ENCODE measurements at places on chromosomes 6 and 20.

- DNase-seq = no peak
These were observed 208.7 kb downstream of the PRL start for GRCh38 chr6:22087960-22088706.

DNA sequence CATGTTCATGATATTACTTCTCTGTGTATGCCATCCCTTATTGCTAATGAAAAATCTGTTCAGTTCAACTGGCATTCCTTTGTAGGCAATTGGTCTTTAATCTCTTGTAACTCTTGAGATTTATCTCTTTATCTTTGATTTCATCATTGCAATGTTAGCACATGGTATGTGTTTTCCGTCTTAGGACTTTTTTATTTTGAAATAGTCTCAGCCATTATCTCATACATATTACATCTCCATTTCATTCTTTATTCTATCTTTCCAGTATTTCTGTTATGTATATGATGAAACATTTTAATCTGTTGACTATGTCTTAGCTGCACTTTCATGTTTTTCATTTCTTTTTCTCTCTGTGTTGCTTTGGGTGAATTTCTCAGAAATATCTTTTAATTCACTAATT, 58.1 kb downstream of the VSTM2L start:
- DNase-seq = no peak

DNA sequence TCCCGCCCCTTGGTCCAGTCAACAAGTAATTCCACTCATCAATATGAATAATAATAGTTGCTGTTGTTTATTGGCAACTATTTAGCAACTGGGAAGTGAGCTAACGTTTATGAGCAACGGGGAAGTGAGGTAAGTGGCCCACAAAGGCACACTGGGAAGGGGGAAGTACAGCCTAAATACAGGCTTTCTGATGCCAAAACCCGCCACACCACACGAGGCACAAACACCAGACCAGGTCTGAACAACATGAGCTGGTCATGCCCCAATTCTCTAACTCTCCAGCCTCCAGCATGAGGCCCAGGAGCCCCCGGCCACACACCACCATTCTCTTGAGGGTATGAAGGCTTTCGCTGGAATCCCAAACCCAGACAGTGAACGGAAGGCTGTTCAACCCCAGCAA, 50.8 kb downstream of the PREX1 start:
- DNase-seq = no peak

GRCh38 chr6:85435851-85436250, 14.0 kb upstream of the NT5E start:
- DNase-seq = no peak

DNA sequence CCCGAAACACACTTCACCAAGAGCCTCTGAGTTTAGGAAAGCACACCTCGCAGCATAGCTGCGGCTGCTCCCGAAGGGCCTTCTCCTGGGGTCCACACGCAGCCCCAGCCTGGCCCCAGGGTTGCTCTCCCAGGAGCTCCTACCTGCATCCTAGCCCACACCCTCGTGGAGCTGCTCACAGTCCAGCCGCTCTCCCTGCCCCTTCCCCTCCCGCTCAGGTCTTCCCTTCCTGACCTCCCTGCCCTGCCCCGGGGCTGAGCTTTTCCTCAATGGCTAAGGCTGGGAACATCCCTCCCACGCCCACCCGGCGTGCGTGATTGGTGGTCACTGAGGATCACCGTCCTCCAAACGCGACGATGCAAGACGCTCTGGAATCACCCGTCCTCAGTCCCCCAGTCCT, 205.8 kb downstream of the FNDC1 start:
- no peak for DNase-seq

DNA sequence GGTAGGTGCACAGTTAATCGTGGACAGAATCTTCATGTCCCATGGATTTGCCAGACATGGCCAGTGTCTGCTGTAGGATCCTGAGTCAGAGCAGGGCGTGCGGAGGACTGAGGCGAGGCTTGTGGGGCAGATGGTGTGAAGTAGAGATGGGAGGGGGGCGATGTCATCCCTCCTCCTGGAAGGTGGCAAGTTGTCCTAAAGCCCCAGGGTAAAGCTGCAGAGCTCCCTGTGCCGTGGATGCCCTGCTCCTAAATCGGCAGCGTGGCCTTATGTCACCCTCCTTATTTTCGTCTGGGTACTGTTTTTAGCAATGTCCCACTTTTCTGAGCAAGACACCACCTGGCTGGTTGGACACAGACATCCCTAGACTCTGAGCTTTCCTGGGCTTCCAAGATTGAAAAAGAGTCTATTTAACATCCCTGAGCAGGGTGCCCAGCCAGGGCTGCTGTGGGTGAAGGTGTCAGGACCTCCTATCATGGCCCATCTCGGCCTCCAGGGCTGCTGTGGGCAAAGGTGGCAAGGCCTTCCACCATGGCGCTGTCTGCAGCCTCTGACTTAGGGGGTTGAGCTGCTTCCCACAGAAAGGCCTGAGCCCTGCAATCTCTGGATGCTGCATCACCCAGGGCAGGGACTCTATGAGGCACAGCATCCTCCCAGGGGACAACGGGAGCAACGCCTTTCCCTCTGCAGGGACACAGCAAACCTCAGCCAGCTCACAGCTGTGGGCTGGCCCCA, 145.4 kb downstream of the TTLL2 start:
- no peak for DNase-seq

DNA sequence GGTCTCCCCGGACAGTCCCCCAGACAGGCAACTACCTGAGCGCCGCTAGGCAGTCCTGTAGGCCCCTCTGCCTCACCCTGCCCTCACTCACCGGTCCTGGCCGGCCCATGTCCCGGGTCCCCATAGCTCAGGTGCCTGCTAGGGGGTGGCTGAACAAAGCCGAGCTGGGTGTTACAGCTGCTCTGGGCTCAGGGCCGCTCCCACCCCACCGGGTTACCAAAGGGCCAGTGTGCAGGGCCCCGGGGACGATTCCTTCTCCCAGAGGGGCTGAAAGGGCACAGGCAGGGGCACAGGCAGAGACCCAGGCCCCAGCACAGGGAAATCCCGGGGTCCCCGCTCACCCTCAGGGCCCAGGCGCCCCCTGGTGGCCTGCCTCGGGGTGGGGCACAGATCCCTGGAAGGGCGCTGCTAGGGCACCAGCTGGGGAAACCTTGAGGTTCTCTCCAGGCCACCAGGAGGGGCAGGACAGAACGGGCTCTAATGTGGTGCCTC, 118.4 kb downstream of the GRM4 start:
- peak; percentile 36 for DNase-seq

DNA sequence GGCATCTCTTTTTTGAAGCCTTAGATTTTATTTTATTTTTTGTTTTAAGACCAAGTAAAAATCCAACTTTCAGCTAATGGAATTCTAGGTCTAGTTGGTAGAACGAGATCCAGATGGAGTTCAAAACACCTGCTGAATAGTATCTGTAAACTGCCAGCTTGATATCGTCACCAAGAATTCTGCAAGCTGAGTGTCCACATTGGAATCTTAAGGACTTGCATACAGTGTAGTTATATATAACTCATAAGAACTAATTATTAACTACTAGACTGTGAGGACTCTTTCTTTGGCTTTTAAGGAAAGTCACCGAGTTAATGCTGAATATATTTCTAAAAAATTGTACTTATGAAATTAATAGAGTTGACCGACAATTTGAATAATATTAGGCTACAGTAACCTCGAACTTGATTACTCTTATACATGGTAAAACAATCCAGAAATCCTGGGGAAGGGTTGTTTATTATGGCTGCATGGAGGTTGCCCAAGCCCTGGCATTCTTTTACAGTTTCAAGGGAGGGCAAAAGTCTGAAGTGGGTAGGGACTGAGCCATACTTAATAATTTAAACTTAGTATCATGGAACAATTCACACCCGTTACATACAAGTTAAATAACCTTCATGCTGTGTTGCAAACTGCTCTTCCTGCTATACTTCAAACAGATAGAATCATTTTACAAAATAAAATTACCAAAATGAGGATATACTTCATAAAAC, 553.9 kb downstream of the PTPRT start:
- no peak for DNase-seq

DNA sequence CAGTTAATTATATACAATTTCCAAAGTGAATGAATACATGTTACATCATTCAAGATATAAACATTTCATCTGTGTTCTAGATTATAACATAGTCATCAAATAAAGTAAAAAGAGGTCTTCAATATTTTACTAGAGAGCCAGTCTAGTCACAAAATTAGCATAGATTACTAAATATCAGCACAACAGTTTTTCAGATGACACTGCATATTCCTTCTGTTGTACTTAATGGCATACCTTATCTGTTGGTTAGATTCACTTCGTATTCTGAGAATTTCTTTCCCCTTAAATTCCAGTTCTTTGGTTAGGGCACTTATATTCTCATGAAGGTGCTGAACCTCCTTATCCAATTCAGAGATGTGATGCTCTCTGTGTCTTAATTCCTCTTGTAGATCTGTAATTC, 39.8 kb upstream of the MCM9 start:
- DNase-seq = no peak

DNA sequence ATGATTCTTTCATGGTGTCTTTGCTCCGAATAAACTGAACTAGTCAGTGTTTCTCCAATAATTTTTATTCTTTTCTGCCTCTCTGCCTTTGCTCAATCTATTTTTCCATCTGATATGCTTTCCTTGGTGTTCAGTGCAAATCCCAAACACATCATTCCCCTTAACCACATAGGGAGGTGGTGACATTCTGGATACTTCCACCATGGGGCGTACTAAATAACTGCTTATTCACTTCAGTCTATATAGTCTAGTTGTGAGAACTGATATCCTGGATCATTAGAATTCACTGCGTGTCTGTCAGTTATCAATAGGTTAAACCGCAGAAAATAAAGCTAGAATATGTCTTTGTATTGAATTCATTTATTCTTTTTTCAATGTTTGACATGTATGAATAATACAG, 83.1 kb downstream of the KCNQ5 start:
- DNase-seq = no peak

- no peak for DNase-seq
These were observed 104.7 kb upstream of the IFNGR1 start for GRCh38 chr6:137323860-137324259.

GRCh38 chr6:146484411-146484810, 59.2 kb upstream of the RAB32 start:
- DNase-seq = no peak

DNA sequence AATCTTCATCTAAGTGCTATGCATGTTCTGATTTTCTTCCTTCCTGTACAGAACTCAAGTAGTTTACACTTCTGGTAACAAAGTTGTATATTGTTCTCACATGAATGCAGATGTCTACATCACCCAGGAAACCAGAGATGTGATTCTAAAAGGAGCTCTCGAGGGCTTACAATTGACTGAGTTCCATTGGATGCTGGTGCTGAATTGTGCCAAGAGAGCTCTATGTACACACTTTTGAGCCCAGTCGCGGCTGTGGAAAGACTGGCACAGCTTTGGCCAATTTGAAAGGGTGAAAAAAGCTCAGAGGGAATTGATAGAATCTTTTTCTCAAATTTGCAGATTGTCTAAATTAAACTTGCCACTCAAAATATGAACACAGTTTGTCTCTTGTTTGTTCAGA, 340.7 kb downstream of the LMBRD1 start:
- no peak for DNase-seq

DNA sequence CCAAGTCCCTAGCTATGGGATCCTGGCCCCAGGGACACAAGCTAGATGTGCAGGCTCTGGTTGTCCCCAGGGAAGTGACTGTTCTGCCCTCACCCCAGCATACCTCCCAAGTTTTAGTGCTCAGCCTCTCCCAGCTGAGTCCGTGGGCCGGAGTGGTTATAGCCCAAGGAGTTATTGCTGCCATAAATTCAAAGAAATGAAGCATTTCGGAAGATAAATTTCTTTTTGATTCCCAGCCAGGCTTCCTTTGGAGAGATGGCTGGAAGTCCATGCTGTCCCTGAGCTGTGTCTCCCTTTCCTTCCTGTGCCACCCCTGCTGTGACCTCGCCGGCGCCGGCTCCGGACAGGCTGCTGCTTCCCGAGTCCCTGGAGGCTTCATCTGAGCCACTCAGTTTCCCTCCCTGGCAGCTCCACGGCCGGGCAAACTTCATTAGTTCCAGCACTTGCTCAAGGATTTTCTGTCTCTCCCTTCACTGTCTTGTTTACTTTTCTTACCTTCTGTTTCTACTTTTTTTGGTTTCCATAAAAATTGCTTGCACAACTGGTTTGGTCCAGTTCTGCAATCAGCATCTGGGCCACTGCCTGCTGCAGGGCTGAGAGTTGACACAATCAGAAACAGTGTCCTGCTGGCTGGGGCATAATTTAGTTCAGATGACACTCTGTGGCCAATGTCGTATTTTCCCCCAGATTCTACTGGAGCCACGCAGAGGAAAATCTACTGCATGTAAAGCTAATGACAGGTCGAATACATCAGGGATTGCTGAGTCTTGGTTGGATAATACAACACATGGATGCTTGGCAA, 225.5 kb downstream of the SYNDIG1 start:
- DNase-seq = no peak

GRCh38 chr6:46144270-46144669, 14.5 kb downstream of the ENPP4 start:
- no peak for DNase-seq

GRCh38 chr6:38420207-38420606, 219.5 kb downstream of the BTBD9 start:
- DNase-seq = no peak
